ENCODE measurements at places on chromosomes 4 and X.

GRCh38 chrX:14922437-14922836 lies 49.2 kb downstream of the MOSPD2 start:
- DNase-seq, result no peak

DNA sequence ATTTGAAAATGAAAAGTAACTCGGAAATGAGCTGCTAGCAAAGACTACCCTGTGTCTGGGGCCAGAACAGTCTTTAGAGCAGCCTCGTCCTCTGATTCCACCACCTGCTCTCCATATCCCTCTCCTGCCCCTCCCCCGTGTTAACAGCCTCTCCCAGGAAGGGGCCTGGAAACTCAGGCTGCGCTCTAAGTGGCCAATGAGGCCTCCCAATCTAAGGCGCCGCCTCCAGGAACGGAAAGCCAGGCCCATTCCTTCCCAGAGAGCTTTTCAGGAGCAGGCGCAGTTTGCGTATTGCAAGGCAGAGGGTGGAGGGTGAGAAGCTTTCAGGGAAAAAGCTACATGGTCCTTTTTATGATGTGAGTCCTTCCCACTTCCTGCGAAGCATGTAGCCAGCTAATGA lies 31.2 kb downstream of the RS1 start:
- no peak for DNase-seq

DNA sequence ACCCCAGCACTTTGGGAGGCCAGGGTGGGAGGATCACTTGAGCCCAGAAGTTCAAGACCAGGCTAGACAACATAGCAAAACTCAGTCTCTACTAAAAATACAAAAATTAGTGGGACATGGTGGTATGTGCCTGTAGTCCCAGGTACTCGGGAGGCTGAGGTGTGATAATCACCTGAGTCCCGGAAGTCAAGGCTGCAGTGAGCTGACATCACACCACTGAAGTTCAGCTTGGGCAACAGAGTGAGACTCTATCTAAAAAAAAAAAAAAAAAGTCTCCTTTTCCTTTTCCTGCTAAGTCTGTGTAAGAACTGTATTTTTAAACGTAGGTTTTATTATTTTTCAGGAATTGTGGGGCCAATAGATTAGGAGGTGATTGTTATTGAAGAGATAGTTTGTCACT lies 356.7 kb downstream of the ARHGAP24 start:
- DNase-seq, result no peak

DNA sequence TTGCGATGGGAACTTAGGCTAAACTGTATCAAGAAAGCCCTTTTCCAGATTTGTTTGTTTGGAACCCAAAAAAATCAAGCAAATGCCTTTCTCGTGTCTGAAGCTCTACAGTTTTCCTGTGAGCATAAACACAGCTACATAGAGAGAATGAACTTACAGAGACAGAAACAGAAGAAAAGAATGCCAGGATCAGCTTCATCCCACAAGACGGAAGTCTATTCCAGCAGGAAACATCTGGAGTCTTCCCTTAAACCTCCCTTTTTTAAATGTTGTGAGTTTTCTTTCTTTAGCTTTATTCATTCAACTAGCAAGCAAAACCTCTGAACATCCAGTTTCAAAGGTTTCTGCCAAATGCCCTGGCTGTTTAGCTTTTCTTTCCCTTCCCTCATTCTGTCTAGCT lies 32.6 kb upstream of the ZFP42 start:
- DNase-seq, result no peak

DNA sequence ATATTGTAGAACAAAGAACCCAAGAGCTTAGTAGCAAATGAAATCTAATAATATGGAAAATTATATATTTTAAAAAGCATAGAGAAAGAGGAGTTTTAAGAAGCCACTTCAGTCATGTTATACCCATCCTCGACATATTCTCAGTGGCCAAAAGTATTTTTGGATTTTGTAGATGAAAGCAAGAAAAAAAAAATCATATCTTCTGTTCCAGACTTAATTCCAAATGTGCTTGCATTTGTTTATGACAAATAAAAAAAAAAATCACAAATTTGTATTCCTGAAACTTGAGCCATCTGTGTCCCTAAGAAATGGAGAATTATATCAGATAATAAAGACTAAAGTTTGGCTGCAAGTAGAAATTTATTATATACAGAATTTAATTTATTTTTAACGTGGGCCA lies 1482.4 kb upstream of the PABPC4L start:
- DNase-seq, result no peak

DNA sequence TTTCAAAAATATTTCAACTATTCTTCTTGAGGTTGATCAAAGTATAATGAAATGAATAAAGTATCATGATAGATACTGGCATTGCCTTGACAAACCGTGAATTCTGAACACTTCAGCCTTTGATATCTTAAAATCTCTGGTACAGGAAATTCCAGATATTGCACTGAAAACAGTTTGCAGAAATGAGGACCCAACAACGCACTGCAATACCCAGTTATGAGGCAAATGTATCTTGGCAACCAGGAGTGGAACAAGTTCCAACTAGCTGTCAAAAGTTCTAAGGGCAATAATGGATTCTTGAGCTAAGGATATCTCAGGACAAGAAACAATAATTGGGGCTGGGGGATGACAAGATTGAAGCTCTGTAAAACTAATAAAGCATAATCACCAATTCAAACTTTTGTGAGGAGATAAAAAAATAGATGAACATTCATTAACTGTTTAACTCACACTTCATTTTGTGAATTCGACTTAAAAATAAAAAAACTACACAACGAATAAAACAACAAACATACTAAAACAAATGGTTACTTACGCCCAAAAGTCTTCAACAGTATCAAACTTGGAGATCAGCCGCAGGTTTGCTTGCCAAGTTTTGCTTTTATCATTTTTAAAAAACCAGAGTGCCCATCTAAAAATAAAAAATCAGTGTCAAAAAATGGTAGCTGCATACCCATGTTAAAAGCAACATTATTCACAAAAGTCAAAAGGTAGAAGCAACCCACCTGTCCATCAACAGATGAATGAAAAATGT lies 38.1 kb downstream of the EIF4E start:
- DNase-seq, result no peak

DNA sequence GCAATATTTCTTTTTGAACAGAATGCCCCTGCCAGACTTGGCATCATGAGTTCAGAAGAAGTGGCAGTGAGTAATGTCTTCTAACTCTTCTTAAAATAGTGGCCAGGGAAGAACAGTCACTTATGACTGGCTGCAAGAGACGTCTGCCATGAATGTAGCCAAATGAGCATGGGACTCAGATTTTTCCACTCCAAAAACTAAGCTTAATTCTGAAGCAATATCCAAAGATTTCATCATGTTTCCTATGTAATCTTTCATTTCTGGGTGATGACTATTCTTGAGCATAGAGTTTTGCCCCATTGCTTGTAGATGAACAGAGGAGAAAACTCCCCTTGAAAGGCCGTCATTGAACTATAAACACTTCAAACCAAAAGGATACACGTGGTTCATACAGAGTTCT lies 11.8 kb downstream of the AMBN start:
- DNase-seq, result no peak

DNA sequence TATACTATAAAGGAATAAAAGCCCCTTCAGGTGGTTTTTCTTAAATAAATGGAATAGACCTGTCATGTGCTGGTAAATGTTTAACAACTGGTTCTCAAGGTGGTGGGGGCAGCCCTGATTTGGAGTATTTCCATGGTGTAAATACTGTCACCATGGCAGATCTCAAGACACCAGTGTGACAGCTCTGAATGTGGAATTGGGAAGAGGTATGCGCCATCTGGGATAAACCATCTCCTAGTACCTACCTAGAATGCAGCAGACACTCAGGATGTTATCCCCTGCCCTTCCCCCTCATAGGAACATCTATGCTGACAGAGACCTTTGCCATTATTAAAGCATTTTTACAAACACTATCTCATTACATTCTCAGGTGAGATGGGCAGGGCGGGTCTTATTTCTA lies 26.4 kb upstream of the TMSB4X start:
- DNase-seq, result no peak

DNA sequence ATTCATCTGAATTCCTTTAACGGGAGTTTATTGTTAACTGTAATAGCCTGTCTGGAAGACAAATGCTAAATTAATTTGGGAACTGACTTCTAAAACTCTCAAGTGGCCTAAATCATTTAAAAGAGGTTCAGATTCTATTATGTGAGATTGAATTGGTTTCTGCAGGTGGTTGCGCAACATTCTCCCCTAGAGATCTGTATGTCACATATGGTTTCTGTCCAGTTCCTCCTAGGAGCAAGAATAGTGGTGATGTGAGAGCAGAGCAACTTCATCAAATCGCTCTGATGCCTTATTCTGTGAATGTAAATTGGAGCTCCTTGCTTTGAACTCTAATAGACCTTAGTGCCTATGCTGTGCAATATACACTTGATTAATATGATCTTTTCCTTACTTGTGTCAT lies 144.6 kb upstream of the GPR101 start:
- DNase-seq, result no peak

GRCh38 chr4:148238086-148238485 lies 204.1 kb downstream of the NR3C2 start:
- no peak for DNase-seq

DNA sequence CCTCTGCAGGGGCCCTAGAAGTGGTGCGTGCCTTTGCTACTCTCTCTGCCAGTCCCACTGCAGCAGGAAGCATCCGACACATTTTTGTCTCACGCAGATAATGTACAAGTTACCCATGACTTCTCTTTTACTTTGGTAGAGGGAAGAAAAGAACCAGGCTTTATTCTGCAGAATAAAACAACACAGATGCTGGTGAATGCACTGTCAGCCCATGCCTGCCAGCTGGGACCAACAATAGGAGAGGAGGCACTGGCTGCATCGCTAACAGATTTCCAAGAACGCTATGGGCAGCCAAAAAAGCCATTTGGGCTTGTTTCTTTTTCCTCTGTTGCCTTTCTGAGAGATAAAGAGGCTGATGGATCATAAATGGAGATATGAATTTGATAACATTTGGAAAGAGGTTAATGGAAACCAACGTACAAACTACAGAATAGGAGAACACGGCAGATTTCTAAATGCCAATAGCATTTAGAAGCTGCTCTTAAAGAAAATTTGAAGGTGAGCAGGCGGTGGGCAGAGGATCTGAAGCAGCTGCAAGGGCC lies 47.5 kb upstream of the IGFBP7 start:
- DNase-seq, result no peak

- no peak for DNase-seq
Measured at GRCh38 chr4:139511320-139511719, 44.7 kb downstream of the SETD7 start.

DNA sequence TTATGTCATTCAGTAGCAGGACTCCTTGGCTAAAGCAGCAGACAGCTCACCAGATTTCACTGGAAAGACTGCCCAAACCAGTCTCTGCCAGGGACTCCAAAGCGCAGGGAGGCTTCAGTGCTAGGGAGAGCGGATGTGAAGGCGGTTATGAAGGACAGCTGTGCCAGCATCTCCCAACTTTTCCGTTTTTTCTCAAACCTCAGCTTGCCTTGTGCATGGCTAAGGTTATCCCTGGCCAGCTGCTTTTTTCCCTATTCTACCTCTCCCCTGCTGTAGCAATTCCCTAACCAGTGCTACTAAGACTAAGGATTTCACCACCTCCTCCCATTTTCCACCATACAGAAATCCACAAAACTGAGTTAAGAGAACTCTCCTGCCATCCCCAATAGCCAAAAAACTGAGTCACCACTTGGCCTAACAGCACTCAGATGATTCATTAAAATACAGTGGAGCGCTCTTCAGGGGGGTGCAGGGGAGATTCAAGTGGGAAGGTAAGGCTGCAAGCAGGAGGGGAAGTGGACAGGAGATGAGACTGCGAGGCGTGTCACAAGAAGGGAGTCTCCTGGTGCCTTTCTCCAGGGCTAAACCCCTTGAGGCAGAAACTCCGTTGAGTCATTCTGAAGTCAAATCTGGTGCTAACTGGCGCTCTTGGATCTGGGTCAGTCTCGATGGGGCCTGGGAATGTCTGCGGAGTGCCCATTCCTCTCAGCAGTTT lies 90.7 kb downstream of the PALLD start:
- no peak for DNase-seq

GRCh38 chr4:108902769-108903168 lies 139.9 kb upstream of the ETNPPL start:
- no peak for DNase-seq

DNA sequence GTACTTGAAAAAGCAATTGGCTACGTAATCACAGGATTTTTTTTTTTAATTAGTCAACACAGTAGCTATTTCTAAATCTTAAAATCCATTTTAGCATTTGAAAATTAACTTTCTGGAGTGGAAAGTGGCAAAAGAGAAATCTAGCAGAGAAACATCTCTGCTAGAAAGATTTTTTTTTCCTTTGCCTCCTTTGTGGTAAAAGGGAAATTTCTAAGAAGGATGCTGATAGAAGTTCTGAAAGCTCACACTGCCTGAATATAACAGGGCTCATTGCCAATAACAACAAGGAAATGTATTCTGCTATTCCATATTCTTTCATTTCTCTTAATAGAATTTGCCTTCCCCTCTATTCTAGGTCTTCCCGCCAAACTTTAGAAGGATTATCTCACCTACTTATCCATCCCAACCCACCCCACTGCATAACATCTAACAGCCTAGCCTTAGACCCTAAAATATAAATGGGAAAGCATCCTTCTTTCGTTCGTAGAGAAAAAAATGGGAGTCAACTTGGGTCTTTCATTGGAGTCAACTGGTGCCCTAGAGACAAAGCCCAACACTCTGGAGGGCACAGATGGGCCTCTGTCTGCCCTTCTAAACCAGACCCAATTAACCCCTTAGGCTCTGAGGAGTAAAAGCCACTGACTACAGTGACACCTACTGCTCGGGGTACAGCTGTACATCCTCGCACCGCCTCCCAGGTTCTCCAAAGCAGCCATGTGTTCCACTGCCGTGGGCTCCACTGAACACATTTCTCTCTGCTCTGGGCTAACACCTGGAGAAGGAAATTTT lies 103.9 kb downstream of the MAML3 start:
- DNase-seq, result no peak

- no peak for DNase-seq
Measured at GRCh38 chr4:183295711-183296110, 24.4 kb downstream of the CLDN22 start.

GRCh38 chr4:158912806-158913205 lies 144.0 kb downstream of the FNIP2 start:
- no peak for DNase-seq

- DNase-seq, result no peak
Measured at GRCh38 chr4:164815711-164816110, 61.3 kb upstream of the APELA start.

GRCh38 chr4:36921476-36922216 lies 322.9 kb upstream of the NWD2 start:
- no peak for DNase-seq

DNA sequence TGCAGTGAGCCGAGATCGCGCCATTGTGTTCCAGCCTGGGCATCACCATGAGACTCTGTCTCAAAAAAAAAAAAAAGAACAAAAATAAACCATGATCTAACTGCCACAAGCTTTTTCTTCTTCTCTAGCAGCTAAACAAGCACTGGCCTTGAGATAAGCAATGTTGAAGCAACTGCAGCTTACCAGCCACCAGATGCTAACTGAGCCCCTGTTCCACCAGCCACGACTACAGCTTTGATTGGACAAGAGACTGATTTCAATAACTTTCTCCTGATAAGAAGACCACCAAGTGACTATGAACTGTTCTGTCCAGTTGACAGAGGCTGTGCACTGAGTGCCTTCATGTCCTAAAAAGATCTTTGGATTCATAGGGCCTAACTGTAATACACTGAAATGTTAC lies 58.5 kb downstream of the DCTD start:
- no peak for DNase-seq

All from upper lobe of left lung (tissue), 6 donors.